ENCODE measurements at places on chromosomes 7 and 10.
A peak's percentile ranks its signal among the peaks of the same experiment; 100 is the strongest.

DNA sequence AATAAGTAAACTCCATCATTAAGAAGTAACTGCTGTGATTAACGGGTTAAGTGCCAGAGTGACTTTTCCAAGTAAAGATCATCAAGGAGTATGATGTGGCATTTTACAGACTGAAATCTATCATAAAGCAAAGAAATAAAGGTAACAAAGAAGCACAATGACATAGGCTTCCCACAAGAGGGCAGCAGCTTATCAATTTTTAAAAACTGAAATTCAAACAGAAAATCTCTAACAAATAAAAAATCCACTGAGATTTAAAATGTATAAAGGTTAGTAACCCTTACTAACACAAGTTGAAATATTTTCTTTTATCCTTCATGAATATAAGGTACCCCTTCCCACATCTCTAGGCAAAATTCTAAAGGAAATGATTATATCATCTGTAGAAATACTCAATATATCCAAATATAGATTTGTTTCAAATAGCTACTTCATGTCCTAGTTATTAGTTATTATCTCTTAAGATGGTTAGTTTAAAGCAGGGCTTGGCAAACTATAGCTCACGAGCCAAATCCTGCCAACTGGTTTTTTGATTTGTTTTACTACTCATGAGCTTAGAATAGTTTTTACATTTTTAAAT lies 29.2 kb downstream of the FAM3C start:
- no peak for DNase-seq

DNA sequence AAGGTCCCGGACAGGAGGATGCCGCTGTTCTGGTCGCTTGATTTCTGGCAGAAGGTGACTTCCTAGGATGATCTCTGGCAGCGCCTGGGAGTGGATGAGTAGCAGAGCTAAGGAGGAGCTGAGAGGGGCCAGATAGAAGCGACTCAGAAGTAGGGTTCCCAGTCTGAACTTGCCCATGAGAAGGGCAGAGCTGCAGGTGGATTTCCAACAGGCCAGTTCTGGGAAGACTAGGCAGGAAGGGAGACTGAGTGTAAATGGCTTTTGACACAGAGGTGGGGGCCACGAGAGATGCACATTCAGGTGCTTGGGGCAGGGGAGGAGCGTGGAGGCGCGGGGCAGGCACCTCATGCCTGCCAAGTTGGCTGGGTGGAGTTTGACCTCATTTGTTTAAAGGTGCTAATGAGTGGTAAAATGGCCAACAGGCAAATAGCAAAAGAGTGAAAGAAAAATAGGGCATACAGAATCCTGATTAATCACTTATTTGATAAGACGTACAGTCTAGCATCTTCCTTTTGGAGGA lies 58.8 kb downstream of the SHH start:
- no peak for DNase-seq

GRCh38 chr10:103552856-103553742 lies 59.6 kb downstream of the NEURL1 start:
- DNase-seq = no peak

DNA sequence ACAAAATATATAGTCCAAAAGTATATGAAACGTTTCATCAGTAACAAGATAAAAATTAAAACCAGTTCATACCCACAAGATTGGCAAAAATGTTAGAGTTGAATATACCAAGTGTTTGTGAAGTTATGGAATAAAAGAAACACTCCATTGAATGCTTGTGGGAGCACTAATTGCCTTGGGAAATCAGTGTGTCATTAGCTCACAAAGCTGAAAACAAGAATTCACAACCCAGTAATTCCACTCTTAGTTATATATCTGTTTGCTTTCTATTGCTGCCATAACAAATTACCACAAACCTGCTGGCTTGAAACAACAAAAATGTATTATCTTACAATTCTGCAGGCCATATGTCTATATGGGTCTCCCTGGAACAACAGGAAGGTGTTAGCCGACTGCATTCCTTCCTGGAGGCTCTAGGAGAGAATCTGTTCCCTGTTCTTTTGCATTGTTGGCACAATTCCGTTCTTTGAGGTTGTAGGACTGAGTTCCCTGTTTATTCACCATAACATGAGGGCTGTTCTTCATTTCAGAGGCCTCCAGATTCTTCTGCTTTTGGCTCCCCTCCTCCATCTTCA lies 45.7 kb downstream of the SEM1 start:
- DNase-seq = no peak

GRCh38 chr10:88442716-88443115 lies 140.4 kb downstream of the RNLS start:
- no peak for DNase-seq

GRCh38 chr10:50511492-50512213 lies 112.1 kb downstream of the SGMS1 start:
- no peak for DNase-seq

DNA sequence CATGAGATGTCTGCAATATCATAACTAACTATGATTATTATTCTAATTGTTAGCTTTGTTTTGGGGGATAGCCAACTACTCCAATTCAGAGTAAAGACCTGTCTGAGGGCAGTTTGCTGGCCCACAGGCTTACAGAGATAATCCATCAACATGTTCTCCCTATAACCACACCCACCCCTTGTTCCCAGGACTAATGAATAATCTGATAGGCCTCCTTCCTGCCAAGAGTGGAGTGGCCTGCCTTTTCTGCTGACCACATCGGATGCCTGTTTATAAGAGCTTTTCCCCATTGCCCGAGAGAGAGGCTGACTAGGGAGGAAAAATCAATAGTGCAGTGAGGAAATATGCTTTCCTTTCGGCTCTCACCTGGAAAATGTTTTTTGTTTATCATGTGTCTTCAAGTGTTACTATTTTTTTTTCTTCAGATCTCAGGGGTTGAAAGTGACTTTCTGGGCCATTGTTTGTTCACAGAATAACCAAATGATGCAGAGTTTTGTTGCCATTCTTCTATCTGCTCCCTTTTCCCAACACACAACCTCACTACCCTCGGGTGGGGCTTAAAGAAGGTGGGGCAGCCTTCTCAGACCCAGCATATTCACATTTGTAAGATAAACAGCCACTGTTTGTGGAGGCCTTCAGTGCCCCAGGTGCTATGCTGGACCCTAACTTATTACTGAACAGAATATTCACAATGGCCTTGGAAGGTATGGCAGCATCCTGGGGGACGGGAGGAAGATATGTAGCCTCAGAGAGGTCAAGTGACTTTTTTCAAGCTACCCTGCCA lies 38.4 kb downstream of the PLPP4 start:
- DNase-seq = no peak

- DNase-seq = no peak
Measured at GRCh38 chr7:113805976-113806375, 112.8 kb downstream of the PPP1R3A start.

- DNase-seq = peak; percentile 18
Measured at GRCh38 chr7:131688738-131689661, 132.6 kb upstream of the PODXL start.

DNA sequence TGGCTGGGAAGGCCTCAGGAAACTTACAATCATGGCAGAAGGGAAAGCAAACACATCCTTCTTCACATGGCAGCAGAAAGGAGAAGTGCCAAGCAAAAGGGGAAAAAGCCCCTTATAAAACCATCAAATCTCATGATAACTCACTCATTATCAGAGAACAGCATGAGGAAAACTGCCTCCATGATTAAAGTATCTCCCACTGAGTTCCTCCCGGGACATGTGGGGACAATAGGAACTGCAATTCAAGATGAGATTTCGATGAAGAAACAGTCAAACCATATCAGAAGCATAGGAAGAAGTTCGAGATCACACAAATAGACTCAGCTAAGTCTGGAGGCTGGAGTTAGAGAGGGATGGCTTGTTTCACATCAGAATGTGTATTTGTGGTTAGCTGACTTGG lies 869.4 kb upstream of the PHF14 start:
- no peak for DNase-seq

DNA sequence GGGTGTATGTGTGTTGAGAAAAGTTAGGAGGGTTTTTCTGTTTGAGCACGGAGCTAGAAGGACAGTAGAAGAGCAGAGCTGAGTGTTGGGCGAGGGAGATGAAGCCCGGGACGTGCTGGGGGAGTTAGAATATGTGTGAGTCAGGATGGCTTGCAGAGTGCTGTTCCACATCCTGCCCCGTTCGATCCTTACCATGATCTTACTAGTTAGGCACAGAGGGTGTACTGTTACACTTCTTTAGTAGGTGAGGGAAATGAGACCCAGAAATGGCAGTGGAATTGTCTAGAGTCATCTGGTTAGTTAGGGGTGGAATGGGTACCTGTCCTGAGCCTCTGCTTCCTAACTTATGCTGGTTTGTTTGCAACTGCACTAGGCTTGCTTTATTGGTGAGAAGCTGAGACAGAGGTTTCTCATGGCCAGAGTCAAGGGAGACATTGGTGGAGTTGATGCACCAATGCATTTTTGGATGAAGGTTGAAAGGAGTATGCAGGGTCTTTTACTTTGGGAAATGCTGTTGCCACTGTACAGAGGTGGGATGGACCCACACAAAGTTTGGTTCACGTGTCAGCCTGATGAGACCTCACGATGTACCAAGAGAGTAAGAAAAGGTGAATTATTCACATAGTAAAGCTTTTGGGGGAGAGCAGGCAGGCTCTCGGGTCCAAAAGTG lies 42.4 kb downstream of the CCNY start:
- no peak for DNase-seq

- no peak for DNase-seq
Measured at GRCh38 chr10:80659289-80659688, 121.6 kb downstream of the SH2D4B start.

DNA sequence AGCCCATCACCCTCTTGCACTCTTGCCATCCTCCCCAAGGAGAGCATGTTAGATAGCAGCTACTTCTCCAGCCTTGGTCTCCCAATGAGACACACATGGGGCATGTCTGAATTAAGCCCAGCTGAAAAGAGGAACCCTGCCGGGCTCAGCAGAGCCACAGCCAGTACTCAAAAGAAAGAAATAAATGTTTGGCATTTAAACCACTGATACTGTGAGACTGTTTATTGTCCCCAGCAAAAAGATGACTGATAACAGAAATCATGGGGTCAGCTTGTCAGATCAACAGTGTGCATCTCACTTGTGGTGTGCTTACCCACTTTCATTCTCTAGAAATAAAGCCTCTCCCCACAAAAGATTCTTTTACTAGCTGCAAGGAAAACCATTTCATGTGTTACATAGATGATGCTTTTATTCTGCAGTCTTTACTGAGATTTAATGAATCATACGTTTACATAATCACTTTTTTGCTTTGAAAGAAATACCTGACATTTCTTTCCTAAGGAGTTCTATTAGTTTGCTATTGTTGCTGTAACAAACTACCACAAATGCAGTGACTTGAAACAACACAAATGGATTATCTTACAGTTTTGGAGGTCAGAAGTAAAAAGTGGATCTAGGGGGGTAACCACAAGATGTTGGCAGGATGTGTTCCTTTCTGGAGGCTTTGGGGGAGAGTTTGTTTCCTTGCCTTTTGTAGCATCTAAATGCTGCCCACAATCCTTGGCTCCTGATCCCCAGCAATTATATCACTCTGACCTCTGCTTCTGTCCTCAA lies 20.9 kb downstream of the ANKRD7 start:
- DNase-seq = no peak

DNA sequence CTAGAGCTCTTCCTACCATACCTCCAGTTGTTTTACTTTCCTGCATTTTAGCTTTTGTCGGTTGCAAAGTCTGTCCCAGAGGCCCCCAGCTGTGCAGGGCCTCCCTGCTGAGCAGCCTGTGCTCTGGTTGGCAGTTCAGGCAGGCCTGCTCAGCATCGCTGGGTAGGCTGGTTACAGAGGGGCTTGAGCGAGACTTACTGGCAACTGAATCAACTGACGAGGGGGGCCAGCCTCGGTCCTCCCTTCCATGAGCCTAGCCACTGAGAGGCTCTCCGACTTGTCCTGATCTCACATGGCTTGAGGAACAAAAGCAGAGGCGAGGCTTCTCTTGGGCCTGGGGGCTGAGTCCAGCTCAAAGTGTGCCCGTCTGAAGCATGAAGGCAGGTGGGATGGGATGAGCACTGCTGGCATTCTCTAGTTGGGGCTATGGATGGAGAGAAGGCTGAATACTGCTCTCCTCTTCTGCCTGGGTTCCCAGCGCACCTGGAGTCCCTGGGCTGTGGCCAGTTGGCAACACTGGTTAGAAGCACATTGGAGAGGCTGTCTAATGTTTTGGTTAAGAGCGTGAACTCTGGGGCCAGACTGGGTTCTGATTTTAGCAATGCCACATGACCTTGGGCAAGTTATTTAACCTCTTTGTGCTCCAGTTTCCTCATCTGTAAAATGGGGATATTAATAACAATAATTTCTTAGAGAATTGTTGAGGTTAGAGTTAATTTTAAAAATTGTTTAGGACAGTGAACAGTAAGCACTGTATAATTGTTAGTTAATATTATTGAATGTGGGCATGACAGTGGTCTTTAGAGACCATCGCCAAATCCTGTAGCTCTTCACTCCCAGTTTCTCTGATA lies 6.9 kb upstream of the SFRP5 start:
- no peak for DNase-seq

DNA sequence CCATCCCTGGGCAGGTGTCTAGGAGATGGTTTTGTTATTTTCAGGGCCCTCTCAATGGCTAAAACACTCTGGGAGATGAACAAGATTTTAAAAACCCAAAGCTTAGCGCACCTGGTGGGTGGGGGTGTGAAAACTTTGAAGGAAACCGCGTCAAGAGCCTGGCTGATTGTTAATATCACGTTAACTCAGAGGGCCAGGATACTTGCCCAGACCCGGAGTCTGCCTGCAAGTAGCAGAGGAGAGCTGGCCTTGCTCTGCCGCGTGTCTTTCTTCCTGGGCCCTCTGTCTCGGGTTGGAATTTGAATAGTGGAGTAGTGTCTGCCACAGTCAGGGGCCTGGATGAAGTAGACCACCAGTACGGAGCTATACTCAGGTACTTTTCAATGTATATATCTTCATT lies 1.1 kb downstream of the MGMT start:
- no peak for DNase-seq

- DNase-seq = no peak
Measured at GRCh38 chr10:131832056-131832685, 68.6 kb upstream of the PPP2R2D start.

DNA sequence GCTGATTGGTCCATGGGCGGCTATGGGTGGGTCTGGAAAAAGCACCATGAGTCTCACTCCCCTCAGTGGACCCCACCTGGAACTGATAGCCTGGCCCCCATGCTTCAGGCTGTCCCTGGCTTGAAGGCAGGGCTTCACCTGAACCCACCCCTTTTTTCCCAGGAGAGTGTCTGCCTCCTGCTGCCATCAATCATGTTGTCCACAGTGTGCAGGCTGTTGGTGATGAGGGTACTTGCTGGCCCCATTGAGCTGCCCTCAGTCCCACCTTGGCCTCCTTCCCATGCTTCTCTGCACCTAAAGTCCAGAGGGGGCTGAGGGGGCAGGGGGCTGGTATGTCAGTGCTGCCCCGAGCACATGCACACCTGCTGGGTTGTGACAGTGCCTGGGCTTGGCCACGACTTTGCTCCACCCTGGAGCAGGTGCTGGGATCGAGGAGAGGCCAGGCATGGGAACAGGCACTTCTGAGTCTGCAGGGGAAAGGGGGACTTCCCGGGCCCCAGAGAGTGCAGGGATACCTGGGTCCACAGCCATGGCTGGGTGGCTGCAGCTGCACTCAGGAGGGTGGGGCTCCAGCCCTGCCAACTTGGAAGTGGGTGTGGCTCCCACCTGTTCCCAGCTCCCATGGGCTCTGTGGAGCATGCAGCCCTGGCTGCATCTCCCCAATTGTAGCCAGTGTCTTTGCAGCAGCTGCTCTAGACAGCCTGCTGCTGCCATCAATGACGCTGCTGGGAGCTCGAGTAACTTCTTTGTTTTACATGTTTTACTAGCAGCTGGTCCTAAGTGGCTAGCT lies 56.9 kb downstream of the ADK start:
- no peak for DNase-seq
